ENCODE measurements at places on chromosomes 2 and 18. TPM values are rescaled to one million over a fixed set of nuclear protein-coding genes. Genes with fewer than 3 reads are reported as not detected.

DNA sequence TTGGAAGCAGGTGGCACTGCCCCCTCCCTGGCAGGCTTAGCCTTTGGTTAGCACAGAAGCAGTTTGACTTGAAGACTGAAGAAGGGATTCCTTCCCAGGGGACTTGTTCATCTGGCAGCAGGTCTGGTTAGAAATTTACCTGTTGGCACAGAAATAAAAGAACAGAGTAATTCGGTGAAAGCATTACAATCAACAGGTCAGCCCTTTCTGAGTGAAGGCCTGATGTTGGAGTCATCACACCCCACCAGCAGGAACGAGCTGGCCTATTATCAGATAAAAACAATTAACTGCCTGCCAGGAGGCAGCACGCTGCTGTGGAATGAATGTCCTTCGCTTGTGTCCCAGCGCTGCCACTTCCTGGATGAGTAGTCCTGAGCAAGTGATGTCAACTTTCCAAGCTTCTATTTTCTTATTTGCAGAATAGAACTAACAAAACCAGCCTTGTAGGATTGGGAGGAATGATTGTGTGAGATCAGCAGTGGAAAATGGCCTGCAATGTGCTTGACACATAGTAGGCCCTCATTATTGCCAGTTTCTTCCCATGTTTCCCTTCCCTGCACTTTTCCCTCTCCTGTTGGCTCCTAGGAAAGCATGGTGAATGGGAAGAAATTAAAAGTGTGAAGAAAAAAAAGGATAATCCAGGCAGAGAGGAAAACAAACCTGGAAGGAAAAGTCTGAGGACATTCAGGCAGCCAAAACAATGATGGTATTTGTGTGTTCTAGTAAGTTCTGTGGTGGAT lies 29.0 kb downstream of the LGALSL start:
- H3K4me3 ChIP-seq, result no peak overlapping the region
- no peaks in the 10 kb centered on the region for H3K36me3 ChIP-seq
- no peak overlapping the region for H3K27ac ChIP-seq
- DNase-seq, result peak; percentile 81
- no peaks in the 10 kb centered on the region for H3K27me3 ChIP-seq

DNA sequence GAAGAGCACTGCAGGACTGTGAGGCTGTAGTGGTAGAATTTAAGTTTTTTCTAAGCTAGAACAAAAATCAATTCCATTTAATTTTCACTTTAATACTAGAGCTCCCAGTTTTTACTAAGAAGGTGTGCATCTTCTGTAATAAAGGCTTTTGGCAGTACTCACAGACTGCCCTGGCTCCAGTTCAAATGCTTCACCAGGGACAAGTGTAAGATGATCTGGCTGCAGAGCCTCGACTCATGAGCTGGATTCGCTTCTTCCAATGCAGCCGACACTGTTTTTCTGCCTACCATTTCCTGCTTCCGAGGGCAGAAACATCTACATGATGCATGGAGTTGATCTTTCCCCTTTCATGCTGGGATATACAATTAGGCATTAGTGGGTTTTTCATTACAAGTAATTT lies 87.0 kb downstream of the FARSB start:
- H3K27me3 ChIP-seq, result no peaks in the 10 kb centered on the region
- peaks cover 3% of the 10 kb centered on the region for H3K36me3 ChIP-seq
- H3K4me1 ChIP-seq, result no peaks in the 10 kb centered on the region
- no peak for DNase-seq
- no peak overlapping the region for H3K4me3 ChIP-seq

- peaks cover 16% of the 10 kb centered on the region for H3K4me1 ChIP-seq
- peak overlapping the region; percentile 71 for H3K4me3 ChIP-seq
- DNase-seq, result no peak
- peak overlapping the region; percentile 87 for H3K27ac ChIP-seq
Measured at GRCh38 chr2:30147196-30147714, 448 bp downstream of the YPEL5 start.

Gene DRC1
- total RNA-seq, result 0.33 TPM

DNA sequence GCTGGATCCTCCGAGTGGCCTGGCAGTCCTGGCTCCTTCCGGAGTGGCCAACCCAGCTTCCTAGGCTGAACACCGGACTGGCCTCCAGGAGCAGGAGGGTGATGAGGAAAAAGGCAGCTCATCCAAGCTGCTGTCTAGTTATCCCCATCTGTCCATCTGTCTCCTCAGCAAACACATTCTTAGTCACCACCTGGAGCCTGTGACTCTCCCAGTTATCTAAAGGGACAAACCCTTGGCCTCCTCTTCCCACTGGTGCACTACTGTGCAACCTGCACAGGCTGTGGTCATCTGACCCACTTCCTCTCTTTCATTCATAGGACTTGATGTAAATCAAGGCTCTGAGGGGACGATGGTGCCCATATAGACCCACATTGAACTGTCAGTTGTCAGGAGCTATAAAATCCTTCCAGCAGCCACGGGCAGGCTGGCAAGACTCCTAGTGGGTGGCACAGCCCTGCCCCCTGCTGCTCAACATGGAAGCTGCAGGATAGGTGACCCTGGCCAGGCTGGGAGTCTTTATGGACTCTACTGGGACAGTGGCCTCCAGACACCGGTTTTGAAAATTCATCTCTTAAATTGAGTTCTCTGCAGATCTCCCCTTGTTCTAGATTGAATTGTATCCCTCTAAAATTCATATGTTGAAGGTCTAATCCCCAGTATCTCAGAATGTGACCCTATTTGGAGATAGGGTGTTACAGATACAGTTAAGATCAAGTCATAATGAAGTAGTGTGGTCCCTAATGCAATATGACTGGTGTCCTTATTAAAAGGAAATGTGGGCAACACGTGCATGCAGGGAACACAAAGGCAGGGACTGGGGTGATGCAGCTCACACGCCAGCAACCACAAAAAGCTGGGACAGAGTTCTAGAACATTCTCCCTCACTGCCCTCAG lies 29.3 kb upstream of the DUSP2 start:
- H3K36me3 ChIP-seq, result no peaks in the 10 kb centered on the region
- H3K4me1 ChIP-seq, result no peaks in the 10 kb centered on the region
- no peak overlapping the region for H3K27ac ChIP-seq
- no peak overlapping the region for H3K4me3 ChIP-seq
- DNase-seq, result peak; percentile 94
- H3K27me3 ChIP-seq, result no peaks in the 10 kb centered on the region

Gene SLC4A1AP
- total RNA-seq, result 25.0 TPM

- H3K4me1 ChIP-seq, result no peaks in the 10 kb centered on the region
- H3K4me3 ChIP-seq, result no peak overlapping the region
- no peaks in the 10 kb centered on the region for H3K36me3 ChIP-seq
- no peaks in the 10 kb centered on the region for H3K27me3 ChIP-seq
- no peak overlapping the region for H3K27ac ChIP-seq
- DNase-seq, result peak; percentile 20
Measured at GRCh38 chr2:45264227-45265225, 255.3 kb upstream of the SIX2 start.

DNA sequence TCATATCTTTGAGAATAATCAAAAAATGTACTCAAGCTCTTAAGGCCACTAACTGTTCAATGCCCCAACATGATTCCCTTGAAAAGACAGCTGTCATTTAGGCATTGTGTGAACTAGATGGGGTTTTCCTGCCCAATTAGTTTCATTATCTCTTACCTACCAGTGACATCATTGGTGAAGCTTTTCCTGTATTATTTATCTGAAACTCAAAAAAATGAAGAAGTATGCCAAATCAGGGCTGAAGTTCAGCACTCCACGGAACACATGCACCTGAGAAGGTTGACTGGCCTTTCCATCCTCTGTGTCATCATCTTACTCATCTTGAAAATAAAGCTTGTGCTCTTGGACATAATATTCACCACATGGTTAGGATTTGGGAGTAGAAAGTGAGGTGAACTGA lies 126.4 kb downstream of the TXNL1 start:
- H3K27me3 ChIP-seq, result no peaks in the 10 kb centered on the region
- no peak for DNase-seq

- H3K4me1 ChIP-seq, result peaks cover 7% of the 10 kb centered on the region
- no peaks in the 10 kb centered on the region for H3K27me3 ChIP-seq
- DNase-seq, result no peak
- no peak overlapping the region for H3K27ac ChIP-seq
- H3K36me3 ChIP-seq, result no peaks in the 10 kb centered on the region
Measured at GRCh38 chr2:17334300-17334699, 183.9 kb downstream of the RAD51AP2 start.

- no peak overlapping the region for H3K27ac ChIP-seq
- H3K36me3 ChIP-seq, result no peaks in the 10 kb centered on the region
- H3K27me3 ChIP-seq, result no peaks in the 10 kb centered on the region
- DNase-seq, result peak; percentile 38
- H3K4me3 ChIP-seq, result no peak overlapping the region
- H3K4me1 ChIP-seq, result no peaks in the 10 kb centered on the region
Measured at GRCh38 chr2:10160203-10160955, 37.8 kb downstream of the RRM2 start.

GRCh38 chr2:38129987-38130386 lies 54.0 kb upstream of the CYP1B1 start:
- H3K27me3 ChIP-seq, result no peaks in the 10 kb centered on the region
- no peaks in the 10 kb centered on the region for H3K4me1 ChIP-seq
- no peaks in the 10 kb centered on the region for H3K36me3 ChIP-seq
- H3K27ac ChIP-seq, result no peak overlapping the region
- DNase-seq, result no peak

Gene PCARE
- 0.09 TPM for total RNA-seq

GRCh38 chr2:162795312-162795711 lies 43.3 kb downstream of the KCNH7 start:
- H3K4me1 ChIP-seq, result no peaks in the 10 kb centered on the region
- H3K27ac ChIP-seq, result no peak overlapping the region
- H3K36me3 ChIP-seq, result no peaks in the 10 kb centered on the region
- no peaks in the 10 kb centered on the region for H3K27me3 ChIP-seq
- H3K4me3 ChIP-seq, result no peak overlapping the region

Data from endodermal cell (in vitro differentiated cells).